ENCODE measurements at places on chromosomes 13 and 19. TPM values are rescaled to one million over a fixed set of nuclear protein-coding genes. Genes with fewer than 3 reads are reported as not detected.

Gene COL5A3
- 2.6 TPM for total RNA-seq

Gene SIAH3
- not detected for total RNA-seq

Gene SOX1
- total RNA-seq: not detected

Gene TEX26
- total RNA-seq: not detected

Gene WDR88
- total RNA-seq: 0.28 TPM

Gene SIGLEC5
- not detected for total RNA-seq

Gene CALR3
- not detected for total RNA-seq

Gene DZIP1
- 11.3 TPM for total RNA-seq

Gene C5AR2
- 11.9 TPM for total RNA-seq

Gene MAP2K7
- 14.9 TPM for total RNA-seq

Gene MLLT1
- total RNA-seq: 23.3 TPM

Gene ZNF223
- 3.2 TPM for total RNA-seq

Gene KLK1
- 0.28 TPM for total RNA-seq

Gene HPN
- total RNA-seq: 0.08 TPM

Gene TMC4
- total RNA-seq: 0.77 TPM

Gene PAN3
- 7.9 TPM for total RNA-seq

Gene SOHLH2
- not detected for total RNA-seq

Gene LRRC8E
- 5.5 TPM for total RNA-seq

Gene URAD
- total RNA-seq: not detected

Gene PTH2
- total RNA-seq: not detected

Gene VSTM2B
- total RNA-seq: not detected

Gene ZNF563
- not detected for total RNA-seq

Gene TEX30
- 11.6 TPM for total RNA-seq

Gene IGFL3
- 0.25 TPM for total RNA-seq

Gene SELENOV
- total RNA-seq: not detected

Gene RFX1
- 5.4 TPM for total RNA-seq

Gene PNMA8B
- total RNA-seq: not detected

Gene OR7A5
- not detected for total RNA-seq

Gene SLC25A41
- 0.15 TPM for total RNA-seq

Gene KCNRG
- total RNA-seq: 0.75 TPM
